ENCODE measurements at places on chromosomes 12 and 14.

DNA sequence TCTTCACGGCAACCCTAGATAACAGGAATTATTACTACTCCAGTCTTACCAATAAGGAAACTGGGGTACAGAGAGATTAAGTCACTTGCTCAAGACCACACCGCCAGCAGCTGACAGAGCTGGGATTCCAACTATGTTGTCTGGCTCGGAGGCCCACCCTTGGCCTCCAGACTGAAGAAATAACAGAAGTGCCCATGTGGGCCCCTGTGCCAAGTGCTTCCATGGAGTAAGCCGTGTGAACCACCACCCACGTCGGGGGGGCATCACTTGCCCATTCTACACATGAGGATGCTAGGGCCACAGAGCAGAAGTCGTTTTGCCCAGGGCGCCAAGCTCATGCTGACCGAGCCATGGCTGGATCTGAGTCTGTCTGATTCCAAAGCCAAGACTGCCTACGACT is 926 bp upstream of the CMKLR1 start:
- DNase-seq, result no peak

GRCh38 chr14:99517643-99518381 is 36.6 kb downstream of the CCNK start:
- no peak for DNase-seq

GRCh38 chr12:27185234-27186021 is 58.7 kb upstream of the STK38L start:
- no peak for DNase-seq

DNA sequence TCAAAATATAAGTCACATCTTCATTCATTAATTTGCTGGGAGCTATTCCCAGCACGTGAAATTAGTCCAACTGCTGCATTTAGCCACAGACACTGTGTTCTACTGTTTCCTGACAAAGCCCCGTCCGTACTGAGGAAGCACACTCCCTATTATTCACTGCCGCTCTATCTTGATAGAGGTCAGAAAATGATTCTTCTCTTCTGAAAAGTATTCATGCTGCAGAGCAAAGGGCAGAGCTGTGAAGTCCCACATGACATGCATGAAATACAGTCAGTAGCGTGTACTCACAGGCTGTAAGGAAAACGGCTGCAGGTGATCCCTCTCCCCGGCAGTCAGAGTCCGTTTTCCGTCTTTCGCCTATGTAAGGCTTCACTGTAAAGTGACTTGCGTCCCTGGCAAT is 302.5 kb upstream of the FKBP4 start:
- no peak for DNase-seq

- no peak for DNase-seq
Observed at GRCh38 chr12:30067146-30067545, 283.4 kb upstream of the TMTC1 start.

DNA sequence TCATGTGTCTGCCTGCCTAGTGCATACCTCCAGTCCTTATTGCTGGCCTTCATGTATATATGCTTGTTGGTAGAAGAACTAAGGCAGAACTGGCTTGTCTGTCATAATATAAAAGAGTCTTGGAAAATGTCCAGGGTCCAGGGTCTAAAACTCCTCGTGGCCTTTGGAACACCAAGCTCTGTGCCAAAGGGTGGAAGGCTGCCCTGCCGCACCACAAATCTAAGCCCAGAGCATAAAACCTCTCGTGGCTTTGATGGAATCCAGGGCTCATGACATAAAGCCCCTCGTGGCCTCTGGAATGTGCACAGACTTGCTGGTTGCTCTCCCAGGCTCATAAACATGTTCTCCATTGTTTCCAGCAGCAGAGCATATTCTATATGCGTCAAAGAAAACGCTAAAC is 107.9 kb downstream of the BBS10 start:
- no peak for DNase-seq

- DNase-seq, result no peak
Observed at GRCh38 chr12:104519190-104520019, 62.7 kb downstream of the CHST11 start.

DNA sequence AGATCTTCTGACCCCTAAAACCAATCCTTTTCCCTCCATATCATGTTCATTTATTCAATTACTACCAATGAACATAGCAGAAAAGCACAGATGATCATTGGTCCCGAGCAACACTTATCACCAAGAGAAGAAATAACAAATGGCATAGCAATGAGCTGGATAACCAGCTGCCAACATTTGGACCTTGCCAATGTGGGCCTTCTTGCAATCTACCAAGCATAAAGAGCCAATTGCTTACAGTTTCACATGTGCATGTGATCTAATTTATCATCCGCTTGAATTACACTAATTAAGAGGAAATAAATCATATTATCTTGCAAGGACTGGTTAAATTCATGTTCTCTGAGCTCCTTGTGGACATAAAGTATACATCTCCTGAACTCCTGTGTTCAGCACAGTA is 134.8 kb upstream of the HMGA2 start:
- no peak for DNase-seq

- DNase-seq, result no peak
Observed at GRCh38 chr12:13725049-13725448, 256.4 kb downstream of the GRIN2B start.

DNA sequence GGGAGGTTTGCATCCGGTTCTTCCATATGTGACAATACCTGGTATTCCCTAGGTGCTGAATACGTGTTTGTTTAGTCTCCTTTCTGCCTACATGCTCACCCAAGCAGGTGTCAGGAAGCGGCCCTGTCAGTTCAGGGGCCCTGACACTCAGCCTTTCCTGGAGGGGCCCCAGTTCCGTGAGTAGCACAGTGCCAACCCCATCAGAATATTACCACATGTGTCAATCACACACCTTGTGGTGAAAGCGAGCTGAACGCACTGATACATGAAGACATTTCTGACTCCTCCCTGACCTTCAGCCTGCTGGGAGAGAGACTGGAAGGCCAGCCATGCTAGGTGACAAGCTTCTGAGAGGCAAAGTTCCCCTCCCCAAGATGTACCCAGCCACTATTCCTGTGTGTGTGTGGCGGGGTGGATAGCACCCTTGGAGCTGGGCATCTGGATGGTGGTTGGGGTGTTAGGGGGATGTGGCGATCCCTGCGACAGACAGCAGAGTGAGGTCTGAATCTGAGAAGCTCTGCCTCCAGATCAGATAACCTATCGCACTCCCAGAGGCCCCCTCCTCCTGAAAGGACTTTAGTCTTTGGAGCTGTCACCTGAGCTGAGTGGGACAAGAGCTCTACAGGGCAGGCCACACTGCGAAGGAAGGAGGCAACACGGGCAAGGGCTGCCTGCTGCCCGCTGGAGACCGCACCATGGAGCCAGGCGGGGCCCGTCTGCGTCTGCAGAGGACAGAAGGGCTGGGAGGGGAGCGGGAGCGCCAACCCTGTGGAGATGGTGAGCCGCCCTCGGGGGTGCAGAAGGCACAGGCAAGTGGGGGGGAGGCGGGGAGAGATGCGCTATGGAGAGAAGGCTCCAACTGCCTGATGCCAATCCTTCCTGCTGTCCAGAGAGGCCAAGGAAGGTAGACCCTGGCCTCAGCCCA is at the start of gene SOAT2:
SOAT2 (plus strand) TSS at position 604 of the 925 bp plus-strand sequence; CDS start at position 696, 92 bp downstream.
- DNase-seq, result no peak

GRCh38 chr14:22878271-22879246 is 4.5 kb upstream of the REM2 start:
- no peak for DNase-seq

GRCh38 chr12:102992297-102992696 is 34.8 kb downstream of the ASCL1 start:
- no peak for DNase-seq

GRCh38 chr12:109358154-109358869 is 10.6 kb downstream of the MYO1H start:
- DNase-seq, result no peak

DNA sequence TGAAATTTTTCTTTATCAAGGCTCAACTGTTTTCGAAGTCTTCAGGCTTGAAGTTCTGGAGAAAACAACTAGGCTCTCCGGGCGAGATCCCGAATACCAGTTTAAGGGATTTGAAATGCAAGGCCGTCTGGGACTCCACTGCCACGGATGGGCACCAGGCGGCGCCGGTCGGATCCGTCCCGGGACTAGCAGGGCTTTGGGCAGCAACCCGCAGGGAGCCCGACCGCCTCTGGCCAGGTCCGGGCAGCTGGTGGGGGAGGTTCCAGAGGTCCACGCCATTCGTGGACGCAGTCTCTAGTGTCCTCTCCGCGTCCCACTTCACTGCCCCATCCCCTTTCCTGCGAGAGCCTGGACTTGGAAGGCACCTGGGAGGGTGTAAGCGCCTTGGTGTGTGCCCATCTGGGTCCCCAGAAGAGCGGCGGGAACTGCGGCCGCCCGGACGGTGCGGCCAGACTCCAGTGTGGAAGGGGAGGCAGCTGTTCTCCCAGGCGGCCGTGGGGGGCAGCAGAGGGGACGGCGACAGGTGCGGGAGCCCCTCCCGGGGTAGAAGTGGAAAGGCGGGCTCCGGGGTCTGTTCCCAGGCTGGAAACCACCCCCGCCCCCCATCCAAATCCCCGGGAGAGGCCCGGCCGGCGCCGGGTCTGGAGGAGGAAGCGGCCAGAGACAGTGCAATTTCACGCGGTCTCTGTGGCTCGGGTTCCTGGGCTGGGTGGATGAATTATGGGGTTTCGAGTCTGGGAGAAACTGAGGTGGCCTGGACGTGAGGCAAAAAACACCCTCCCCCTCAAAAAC is 838 bp upstream of the ERBB3 start:
- DNase-seq, result peak; percentile 41

DNA sequence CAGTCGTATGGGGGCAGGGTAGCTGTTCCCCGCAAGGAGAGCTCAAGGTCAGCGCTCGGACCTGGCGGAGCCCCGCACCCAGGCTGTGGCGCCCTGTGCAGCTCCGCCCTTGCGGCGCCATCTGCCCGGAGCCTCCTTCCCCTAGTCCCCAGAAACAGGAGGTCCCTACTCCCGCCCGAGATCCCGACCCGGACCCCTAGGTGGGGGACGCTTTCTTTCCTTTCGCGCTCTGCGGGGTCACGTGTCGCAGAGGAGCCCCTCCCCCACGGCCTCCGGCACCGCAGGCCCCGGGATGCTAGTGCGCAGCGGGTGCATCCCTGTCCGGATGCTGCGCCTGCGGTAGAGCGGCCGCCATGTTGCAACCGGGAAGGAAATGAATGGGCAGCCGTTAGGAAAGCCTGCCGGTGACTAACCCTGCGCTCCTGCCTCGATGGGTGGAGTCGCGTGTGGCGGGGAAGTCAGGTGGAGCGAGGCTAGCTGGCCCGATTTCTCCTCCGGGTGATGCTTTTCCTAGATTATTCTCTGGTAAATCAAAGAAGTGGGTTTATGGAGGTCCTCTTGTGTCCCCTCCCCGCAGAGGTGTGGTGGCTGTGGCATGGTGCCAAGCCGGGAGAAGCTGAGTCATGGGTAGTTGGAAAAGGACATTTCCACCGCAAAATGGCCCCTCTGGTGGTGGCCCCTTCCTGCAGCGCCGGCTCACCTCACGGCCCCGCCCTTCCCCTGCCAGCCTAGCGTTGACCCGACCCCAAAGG is 804 bp downstream of the GAPDH start:
- no peak for DNase-seq

DNA sequence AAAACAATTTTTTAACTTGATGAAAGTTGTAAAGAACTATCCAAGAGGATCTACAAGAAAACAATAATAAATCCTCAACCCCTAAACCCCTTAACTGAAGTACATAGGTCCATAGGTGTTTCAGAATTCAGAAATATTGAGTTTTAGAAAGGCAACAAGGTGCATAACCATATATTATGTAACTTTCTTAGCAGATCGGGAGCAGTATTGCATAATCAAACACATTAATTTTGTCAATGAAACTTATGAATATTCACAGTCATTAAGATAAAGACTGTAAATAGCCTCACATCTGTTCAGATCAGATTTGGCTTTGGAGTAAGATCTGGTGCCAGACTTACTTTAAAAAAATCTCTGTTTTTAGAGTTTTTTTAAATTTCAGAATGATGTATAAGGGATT is 647.1 kb upstream of the FLRT2 start:
- no peak for DNase-seq

DNA sequence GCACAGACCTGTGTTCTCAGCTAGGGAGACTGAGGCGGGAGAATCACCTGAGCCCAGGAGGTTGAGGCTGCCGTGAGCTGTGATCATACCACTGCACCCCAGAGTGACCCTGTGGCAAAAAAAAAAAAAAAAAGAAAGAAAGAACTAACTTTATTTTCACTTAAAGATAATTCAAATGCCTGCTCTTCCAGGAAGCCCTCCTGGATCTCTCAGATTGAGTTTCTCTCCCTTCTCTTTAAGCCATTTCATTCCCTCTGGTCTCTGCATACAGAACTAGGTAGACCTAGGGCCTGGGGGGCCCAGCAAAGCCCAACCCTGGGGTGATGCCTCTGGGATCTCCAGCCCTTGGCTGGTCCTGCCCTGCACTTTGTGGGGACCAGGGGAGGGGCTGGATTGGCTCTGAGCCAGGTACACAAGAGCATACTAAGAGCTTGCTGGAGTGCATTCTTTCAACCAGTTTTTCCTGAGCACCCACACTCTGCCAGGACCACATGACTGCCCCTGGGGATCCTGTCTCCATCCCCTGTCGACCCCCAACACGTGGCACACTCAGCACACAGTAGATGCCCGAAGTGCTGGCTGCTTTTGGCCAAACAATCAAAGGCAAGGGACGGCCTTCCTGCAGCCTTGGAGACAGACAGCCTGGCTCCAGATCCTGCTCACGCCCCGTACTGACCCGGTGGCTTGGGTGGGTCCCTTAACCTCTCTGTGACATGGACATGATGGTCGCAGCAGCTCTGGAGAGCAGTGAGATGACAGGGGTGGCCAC is 52.7 kb downstream of the CYP46A1 start:
- no peak for DNase-seq

GRCh38 chr12:53461059-53461458 is 9.2 kb downstream of the PCBP2 start:
- DNase-seq, result no peak

DNA sequence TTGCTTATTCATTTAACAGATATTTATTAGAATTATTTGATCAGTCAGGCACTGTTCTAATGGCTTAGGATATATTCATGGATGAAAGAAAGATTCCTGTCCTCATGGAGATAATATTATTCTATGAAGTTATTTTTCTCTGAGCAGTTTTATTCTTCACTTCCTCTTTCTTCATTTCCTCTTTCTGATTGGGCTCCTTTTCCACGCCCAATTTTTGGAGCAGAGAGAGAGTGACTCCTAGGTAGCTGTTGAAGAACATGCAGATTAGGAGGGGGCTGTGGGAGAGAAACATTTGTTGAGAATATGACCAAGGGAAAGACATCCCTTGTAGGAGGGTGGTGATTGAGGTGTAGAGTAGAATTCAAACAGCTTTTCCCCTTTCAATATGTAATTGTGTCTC is 6.0 kb upstream of the YARS2 start:
- no peak for DNase-seq

DNA sequence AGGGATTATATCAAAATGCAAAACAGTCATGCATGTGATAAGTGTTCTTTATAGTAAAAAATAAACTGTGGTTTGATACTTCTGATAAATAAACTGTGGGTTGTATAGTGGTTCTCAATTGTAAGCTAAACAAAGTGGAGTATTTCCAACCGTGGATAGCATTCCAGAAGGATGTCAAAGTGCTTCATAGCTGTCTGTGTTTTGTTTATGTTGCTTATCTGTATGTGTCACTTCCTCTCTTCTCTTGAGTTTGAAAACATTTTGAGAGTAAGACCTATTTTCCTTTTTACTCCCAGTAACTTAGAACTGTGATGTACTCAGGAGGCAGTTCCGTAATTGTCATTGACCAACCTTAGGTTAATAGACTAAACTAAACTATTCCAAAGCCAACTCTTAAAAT is 415.8 kb downstream of the TMTC2 start:
- DNase-seq, result no peak
